ENCODE measurements at places on chromosomes 2 and 18.

DNA sequence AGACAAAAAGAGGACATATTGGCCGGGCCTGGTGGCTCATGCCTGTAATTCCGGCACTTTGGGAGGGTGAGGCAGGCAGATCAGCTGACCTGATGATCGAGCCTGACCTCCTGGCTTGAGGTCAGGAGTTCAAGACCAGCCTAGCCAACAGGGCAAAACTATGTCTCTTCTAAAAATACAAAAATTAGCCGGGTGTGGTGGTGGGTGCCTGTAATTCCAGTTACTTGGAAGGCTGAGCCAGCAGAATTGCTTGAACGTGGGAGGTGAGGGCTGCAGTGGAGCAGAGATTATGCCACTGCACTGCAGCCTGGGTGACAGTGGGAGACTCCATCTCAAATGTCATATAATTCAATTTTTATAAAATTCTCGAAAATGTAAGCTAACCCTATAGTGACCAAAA is 84.5 kb downstream of the SEMA4F start:
- DNase-seq, result no peak

DNA sequence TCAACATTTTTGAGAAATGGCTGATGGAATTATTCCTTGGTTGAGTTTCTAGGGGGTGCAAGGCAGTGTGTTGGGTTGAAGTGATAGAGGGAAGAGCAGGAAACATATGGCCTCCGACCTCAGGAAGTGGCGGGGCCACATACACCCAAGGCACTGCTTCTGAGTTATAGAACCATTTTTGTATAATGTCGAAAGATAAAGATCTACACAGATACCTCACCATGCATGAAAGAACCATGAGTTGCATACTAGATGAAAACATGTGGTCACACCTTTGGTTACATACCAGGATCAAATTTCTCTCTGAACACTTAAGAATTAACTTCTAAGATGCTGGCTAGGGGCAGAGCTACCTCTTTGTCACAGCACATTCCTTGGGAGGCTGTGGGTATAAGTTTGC is 23.2 kb downstream of the LAMA3 start:
- DNase-seq, result no peak

- peak; percentile 81 for DNase-seq
Observed at GRCh38 chr2:175282300-175282699, 100.8 kb upstream of the ATP5MC3 start.

DNA sequence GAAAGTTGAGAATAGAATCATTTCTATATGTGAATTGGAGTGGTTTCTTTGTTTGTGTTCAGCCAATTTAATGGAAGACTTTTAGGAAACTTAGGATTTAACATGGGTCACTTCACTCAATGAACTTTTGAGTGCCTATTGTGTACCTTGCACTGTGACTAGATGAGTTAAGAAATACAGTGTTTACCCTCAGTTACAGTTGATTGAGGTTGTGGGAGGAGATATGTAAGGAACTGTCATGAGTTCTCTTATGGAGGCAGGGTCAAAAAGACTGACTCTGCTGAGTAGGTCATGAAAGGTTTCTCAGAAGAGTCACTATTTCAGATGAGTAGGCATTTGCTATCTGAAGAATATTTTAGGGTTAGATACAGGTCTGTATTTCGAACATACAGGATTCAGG is 98.6 kb downstream of the RAB3GAP1 start:
- no peak for DNase-seq

DNA sequence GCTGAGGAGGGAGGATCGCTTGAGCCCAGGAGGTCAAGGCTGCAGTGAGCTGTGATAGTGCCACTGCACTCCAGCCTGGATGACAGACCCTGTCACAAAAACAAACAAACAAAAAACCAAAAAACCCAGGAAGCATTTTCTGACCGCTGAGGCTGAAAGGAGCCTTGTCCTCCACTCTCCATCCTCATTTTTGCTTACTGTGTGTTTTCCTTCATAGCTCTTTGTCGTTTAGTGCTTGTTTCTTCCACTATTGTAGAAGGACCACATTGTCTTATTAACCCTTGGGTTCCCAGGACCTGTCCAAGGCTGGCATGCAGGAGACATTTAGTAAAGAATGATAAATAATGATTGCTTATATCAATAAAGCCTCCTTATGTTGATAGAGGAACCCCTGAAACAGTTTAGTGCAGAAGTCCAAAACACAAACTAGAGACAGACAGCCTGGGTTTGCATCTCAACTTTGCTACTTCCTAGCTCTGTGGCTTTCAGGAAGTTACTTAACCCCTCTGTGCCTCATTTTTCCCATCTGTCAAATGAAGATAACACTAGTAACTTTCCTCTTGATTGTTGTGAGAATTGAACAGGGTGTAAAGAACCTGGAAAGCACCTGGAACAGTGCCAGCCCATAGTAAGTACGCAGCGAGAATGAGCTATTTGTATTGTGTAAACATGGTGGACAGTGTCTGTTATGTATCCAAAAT is 126.0 kb downstream of the LPIN1 start:
- DNase-seq, result peak; percentile 31

DNA sequence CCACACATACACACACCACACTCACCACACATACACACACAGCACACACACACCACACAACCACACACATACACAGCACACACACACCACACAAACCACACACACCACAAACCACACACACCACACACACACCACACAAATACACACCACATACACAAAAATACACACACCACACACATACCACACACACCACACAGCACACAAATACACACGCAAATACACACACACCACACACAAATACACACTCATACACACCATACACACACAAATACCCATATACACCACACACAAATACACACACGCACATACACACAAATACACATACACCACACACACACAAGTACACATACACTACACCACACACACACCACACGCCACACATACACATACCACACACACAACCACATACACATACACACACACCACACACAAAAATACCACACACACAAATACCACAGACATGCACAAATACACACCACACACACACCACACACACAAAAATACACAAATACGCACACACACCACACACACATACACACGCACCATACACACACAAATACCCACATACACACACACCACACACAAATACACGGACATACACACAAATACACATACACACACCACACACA is 134.6 kb upstream of the TWIST2 start:
- DNase-seq, result no peak

DNA sequence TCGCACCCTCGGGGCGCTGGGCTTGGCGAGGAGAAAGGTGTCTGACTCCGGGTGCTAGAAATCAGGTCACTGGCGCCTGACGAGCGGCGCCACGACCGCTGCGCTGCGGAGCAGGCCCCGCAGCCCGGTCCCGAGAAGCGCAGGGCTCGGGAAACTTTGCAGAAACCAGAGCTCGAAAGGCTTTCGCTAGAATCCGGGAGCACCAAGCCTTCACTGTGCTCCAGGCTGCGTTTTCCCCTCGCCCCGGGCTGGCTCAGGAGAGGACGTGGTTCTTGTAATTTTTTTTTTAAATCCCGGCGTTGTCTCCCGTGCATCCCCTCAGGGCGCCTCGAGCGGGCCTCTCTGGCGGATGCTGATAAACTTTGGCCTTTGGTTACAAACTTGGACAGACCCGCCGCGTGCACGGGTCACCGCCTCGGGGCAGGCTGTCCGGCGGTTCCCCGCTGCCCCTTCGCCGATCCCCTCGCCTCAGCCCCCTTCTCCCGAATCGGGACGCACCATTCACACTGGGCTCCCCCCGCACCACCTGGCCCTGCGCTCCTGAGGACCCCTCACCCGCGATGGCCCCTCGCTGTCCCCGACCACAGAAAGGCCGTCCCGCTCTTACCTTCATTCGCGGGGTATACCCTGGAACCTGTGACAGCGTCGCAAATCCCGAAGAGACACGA is 419 bp downstream of the EPHA4 start:
- DNase-seq, result peak; percentile 24

DNA sequence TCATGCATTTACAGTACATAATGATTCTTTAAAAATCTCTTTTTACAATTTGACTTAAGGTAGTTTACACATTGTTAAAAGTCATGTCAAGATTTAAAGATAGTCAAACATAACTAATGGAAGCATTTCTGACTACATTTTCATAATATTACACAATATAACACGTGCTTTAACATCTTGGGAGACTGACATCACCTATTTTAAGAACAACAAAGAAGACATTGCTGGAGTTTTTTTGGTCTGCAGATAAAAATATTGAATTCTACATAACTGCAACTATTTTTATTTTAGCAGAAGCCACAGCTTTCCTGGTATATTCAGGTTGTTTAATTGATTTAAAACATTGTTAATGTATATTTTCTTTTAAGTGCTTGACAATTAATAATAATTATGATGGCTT is 65.7 kb downstream of the UBR3 start:
- DNase-seq, result no peak

DNA sequence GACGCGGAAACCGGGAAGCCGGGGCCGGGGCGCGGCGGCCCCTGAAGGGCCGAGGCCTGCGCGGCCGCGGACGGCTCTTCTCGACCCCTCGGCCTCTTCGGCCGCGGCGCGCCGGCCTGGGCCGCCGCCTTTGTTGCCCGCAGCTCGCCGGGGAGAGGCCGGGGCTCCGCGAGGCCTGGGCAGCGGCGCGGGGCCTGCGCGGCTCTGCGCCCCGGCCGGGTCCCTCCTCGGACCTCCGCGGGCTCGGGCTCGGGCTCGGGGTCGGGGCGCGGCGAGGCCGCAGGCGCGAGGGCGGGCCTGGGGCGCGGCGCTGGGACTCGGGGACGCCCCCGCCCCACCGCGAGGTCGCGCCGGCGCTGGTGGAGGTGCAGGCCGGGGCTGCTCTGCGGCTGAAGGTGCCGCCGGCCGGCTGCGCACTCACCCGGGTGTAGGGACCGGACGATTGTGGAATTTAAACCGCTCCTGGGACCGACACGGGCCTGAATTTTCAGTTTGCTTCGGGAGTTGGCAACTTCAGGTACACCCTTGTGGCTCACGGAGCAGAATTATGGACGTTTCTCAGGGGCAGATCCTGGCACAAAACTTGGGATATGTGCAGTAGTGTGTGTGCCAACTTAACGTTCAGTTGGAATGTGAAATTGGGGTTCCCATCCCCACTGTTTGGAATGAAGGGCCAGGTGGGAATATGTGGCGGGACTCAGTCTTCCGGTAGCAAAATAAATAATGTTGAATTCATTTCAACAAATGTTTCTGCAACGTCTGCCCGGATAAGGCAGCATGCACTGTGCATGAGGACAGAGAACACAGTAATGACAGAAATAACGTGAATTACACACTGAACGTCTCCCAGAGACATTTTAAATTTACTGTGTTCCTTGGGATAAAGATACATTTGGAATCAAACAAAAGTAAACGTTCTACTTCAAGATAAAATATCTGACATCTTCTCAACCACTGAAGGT is 787 bp downstream of the SOCS6 start:
- peak; percentile 38 for DNase-seq

- DNase-seq, result no peak
Observed at GRCh38 chr2:26900831-26901321, 52.9 kb downstream of the DPYSL5 start.

DNA sequence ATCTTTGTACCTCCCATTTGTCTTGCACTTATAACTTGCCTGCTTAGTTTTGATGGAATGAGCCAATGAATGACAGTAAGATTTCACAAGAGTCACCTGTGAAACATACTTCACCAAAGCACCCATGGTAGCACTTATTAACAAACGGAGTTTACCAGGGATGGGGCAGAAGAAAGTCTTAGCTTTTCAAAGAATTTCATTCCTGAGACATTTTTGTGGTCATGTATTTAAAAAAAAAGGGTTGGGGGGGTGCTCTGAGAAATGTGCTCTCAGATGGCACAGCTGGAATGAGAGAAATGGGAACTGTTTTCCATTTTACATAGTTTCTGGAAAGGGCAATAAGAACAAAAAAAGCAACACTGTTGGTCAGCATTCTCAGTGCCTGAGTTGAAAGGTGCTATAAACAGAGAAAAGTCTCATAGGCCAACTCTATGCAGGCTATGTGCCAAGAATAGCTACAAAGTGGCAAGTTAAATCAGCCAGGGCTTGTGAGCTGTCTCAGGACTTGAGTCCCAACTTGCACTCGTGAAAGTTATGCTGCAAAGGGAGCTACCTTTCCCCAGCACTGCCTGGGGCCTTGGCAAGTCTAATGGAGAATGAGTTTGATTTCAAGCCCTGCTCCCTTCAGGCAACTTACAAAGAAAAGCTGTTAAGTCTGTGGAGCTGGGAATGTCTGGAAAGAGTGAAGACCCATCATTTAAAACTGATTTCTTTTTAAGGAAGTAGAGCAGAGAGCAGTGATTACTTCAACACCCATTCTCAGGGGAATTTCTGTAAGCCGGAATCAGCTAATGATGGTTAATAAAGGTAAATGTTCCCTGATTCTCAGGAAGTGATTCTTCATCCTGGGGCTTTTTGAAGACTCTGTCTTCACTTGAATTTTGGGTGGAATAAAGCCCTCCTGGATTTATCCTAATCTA is 170.6 kb downstream of the SLC8A1 start:
- no peak for DNase-seq

DNA sequence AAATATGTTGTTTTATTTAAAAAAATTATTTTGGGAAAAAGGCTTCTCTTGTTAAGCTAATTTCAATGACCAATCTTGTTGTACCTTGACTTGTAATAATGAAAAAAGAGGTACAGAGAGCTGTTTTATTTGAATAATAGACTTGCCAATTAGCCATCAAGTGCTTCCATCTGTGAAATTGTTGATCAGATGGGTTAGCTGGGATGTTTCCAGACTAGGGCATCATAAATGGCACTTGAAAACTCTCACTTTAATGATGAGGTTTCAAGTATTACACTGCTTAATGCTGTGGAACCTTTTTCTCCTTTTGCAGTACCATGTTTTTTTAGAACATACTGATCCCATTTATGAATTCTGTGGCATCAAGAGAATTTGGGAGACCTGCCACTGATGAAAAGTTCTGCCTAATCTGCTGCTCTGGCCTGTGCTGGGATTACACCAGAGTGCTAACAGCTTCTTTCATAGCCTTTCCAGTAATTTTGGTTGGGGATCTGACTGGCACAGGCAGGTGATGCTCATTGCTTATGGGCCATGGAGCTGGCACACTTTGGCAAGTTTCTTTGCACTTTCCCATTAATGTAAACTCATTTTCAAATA is 24.2 kb downstream of the PSMD14 start:
- DNase-seq, result peak; percentile 75

DNA sequence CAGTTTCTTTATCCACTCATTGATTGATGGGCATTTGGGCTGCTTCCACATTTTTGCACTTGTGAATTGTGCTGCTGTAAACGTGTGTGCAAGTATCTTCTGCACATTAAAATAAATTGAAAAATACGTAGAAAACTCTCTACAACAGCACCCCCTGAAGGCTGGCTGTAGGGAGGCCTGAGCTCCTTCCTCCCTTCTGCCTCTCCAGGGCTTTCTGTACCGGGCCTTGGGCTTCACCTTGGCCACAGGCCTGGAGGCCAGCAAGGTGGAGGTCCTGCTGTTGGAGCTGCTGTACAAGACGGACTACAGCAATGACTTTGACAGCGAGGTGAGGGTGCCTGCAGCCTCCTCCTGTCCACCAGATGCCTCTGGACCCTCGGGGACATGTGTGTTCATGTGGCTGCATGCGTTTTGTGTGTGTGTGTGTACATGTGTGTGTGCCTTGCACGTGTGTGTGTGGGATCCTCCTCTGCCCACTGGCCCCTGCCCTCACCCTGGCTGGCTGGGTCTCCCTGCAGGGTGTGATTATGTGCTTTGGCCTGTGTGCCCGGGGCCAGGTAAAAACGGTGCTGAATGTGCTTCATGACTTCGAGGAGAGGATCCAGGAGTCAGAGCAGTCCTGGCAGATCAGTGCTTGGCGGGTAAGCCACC is 29.2 kb downstream of the MROH2A start:
- DNase-seq, result no peak
